ENCODE measurements at places on chromosomes 12 and 14.

GRCh38 chr12:86837246-86837645 lies 581.1 kb upstream of the MGAT4C start:
- DNase-seq, result no peak

DNA sequence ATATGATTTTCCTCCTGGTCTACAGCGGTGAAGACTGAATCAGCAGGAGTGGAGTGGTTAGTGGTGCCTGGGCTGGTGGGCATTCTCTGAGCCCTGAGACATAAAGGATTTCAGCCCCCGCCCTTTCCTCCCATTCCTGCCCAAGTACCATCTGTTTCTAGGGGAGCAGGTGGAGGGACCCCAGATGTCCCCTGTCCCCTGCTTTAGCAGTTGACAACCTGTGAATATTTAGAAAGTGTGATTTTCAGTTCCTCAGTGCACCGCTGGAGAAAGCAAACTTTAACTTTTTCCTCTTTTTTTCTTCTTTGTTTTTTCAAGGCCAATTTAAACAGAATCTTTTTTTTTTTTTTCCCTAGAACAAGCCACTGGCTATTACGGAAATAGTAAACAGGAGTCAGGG lies 163.8 kb upstream of the MYL2 start:
- no peak for DNase-seq

DNA sequence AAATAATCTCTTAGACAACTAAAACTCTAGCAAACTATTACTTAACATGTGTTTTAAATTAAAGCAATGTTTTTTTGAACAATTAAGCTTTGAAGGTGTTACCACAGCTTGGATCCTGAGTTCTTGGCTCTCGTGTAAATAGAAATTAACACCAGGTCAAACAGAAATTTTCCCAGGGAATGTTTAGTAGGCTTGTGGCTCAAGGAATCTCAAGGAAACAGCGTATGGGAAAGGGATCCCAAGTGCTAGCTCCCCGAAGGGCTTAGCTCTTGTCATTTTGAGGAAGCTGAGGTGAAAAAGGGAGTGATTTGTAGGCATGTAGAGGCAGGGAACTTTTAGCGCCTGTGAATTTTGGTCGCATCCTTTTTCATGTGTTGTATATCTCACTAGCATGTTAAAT lies 11.4 kb downstream of the KNTC1 start:
- DNase-seq, result no peak

- DNase-seq, result no peak
These were observed 7.8 kb upstream of the KRT72 start for GRCh38 chr12:52608826-52609630.

- DNase-seq, result no peak
These were observed 8.5 kb downstream of the MYH6 start for GRCh38 chr14:23399591-23399990.

GRCh38 chr14:88364710-88365413 lies 20.6 kb upstream of the SPATA7 start:
- no peak for DNase-seq

GRCh38 chr14:83847102-83847501 lies 1682.8 kb upstream of the FLRT2 start:
- DNase-seq, result no peak

GRCh38 chr12:130491421-130492357 lies 154.0 kb downstream of the PIWIL1 start:
- DNase-seq, result no peak

DNA sequence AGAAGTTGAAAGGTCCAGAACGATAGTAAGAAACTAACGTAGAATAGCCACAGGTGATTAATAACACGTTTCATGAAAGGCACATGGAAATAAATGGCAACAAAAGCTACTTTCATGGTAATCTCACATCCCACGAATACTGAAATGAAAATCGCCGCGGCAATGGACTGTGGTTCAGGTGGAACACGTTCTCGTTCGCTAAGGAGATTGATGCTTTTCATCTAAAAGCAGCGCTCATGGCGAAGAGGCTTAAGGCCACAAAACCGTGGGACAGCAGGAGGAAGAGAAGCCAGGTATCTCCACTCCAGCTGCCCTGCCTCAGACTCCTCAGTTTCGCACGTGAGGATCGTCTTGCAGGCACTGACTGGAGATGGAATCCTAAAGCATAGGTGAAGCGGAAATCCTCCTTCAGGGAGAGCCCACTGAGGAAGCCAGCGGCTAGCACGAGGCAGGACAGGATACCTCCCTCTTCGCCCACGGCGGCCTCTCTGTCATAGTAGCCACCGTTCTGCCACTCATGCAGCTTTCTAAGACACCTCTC lies 696 bp upstream of the GPHN start:
- DNase-seq, result no peak

DNA sequence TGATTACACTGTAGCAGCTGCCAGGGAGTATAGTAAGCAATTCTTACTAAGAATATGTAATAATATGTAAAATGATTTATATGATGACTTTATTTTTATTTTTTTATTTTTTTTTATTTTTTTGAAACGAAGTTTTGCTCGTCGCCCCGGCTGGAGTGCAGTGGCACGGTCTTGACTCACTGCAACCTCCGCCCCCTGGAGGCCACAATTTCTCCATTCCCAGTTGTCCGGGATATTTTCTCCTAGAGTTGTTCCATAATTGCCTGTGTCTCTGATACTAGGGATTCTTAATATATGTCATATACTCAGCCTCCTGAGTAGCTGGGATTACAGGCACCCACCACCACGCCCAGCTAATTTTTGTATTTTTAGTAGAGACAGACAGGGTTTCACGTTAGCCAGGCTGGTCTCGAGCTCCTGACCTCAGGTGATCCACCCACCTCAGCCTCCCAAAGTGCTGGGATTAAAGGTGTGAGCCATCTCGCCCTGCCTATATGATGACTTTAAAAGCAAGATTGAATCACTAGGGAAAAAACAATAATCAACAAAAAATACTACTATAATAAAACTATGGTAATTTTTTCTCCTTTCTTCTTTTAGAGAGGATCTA lies 12.2 kb upstream of the ITPR2 start:
- DNase-seq, result no peak

GRCh38 chr12:2625289-2625612 lies 169.5 kb upstream of the FKBP4 start:
- no peak for DNase-seq

- no peak for DNase-seq
These were observed 432.9 kb downstream of the ZFP36L1 start for GRCh38 chr14:68359837-68360552.

- DNase-seq, result no peak
These were observed 57.2 kb upstream of the RIN3 start for GRCh38 chr14:92456215-92457015.

- DNase-seq, result no peak
These were observed 169.0 kb downstream of the KICS2 start for GRCh38 chr12:64053117-64053516.

- DNase-seq, result no peak
These were observed 119.7 kb downstream of the SLC25A47 start for GRCh38 chr14:100442498-100443490.

- no peak for DNase-seq
These were observed 667.3 kb downstream of the SLC16A7 start for GRCh38 chr12:60263161-60263560.

DNA sequence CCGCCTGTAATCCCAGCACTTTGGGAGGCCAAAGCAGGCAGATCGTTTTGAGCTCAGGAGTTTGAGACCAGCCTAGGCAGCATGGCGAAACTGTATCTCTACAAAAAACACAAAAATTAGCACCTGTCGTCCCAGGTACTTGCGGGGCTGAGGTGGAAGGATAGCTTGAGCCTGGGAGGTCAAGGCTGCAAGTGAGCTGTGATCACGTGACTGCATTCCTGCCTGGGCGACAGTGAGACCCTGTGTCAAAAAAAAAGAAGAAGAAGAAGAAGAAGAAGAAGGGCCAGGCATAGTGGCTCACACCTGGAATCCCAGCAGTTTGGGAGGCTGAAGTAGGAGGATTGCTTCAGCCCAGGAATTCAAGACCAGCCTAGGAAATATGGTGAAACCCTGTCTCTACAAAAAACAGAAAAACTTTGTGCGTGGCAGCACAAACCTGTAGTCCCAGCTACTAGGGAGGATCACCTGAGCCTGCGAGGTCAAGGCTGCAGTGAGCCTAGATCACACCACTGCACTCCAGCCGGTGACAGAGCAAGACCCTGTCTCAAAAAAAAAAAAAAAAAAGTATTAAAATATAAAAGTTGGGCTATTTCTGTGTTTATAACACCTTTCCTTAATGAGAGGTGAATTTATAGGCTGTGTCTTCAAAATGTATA lies 15.5 kb downstream of the RXYLT1 start:
- no peak for DNase-seq

GRCh38 chr12:119693511-119693910 lies 25.6 kb downstream of the PRKAB1 start:
- no peak for DNase-seq

DNA sequence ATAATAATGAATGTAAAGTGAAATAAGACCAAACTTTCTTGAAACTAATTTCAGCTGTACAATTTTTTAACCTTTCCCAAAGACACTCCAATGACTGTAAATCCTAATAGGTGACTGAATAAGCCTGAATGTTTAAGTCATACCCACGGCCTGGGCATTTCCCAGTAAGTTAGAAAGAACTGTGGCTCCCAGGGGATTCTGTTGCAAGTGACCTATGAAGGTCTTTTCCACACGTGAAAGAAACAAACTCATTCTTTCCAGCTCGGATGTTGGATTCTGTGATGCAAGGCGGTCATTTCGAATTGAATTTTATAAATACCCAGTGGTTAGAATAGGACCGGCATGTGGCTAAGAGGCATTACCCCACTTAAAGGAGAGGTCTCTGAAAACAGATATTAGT lies 1134.4 kb downstream of the GALC start:
- no peak for DNase-seq

DNA sequence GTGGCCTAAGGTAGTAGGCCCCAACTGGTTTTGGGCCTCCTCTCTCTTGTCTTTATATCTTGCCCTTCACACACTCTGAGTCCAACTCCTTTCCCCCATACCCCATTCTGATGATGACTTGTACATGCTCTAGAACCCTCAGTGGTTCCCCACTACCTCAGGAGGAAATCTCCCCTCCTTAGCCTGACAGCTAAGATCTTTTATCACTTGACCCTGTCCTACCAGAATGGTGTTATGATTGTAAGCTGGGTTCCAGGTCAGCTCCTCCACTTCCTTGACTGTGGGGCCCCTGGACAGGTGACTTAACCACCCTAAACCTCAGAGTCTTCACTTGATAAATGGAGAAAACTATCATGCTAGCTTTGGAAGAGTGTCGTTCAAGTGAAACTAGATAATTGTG lies 9.4 kb upstream of the MYL2 start:
- no peak for DNase-seq

DNA sequence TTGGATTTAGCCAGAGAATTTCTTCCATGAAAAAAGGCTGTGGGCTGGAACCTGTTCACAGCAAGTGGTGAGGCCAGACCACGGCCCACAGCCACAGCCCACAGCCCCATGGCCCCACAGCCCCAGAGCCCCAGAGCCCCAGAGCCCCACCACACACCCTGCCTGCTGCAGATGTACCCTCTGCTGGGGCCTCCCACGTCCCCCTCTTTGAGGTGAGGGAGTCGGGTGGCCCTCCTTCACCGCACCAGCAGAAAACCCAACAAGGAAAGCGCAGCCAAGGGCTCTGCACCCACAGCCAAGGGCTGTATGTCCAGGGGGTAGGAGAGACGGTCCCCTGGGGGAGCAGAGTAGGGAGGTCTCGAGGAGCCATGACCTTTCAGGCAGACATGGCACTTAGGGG lies 327.5 kb upstream of the DIO3 start:
- DNase-seq, result no peak

DNA sequence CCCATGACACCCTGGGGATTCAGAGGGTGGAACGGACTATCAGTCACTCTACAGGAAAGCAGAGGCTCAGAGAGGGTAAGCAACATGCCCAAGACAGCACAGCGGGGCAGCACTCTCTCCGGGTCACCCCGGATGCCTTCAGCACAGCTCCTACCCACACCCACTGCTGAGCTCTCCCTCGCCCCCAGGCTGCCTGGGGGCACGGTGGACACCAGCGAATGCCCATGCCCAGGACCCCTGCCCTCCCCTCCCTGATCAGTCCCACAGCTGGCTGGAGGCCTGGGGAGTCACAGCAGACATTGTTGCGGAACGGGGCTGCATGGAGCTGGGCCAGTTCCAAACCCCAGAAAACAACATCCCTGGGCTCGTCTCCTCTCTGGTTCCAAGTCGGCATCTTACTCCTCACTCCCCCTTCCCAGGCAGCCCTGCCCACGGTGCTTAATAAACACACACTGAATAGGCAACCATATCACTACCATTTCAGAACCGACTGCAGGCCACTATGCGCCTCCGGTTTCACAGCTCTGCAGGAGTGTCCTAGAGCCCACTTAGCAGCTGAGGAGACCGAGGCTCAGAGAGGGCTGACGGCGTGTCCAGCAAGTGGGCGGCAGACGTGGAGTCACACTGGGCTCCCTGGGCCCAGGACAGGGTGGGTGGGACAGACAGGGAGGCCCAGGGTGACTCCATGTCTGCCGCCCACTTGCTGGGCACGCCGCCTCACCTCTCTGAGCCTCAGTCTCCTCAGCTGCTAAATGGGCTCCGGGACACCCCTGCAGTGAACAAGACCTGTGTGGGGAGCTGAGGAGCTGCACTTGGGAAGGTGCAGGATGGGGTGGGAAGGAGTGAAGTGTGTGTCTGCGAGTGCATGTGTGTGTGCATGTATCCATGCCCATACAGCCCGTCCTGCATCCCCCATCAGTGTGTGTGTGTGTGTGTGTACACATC lies 27.0 kb downstream of the CCDC85C start:
- no peak for DNase-seq
